Activated naive CD4-positive, alpha-beta T cell treated with Interleukin-2 at 50 U/mL for 16 hours (primary cell): ENCODE measurements at places on chromosomes 5 and 9.

- DNase-seq: no peak
Observed at GRCh38 chr9:93963969-93964368, 8.8 kb upstream of the BARX1 start.

GRCh38 chr5:16095612-16096011 is 84.0 kb downstream of the MARCHF11 start:
- DNase-seq: no peak

- no peak for DNase-seq
Observed at GRCh38 chr5:2262620-2263019, 379.9 kb upstream of the IRX4 start.

DNA sequence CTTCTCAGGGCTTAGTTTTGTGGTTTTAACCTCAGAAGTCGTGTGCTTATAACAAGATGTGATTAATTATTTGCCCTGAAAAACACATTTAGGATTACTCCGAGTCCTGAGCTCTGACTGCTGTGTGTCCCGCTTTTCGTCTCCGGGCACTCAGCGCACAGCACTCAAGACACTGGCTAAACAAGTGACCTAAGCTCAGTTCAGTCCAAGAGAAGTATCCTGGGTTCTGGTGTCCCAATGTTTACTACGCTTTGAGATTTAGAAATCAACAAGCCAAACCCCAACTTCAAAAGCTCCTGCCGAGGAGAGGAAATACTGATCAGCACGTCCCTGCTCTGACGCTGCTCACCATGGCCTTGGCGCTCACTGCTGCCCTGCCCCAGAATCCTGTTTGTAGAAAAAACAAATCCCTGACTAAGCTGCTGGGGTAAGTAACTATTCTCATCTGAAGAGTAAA is 53.2 kb downstream of the IPPK start:
- no peak for DNase-seq

DNA sequence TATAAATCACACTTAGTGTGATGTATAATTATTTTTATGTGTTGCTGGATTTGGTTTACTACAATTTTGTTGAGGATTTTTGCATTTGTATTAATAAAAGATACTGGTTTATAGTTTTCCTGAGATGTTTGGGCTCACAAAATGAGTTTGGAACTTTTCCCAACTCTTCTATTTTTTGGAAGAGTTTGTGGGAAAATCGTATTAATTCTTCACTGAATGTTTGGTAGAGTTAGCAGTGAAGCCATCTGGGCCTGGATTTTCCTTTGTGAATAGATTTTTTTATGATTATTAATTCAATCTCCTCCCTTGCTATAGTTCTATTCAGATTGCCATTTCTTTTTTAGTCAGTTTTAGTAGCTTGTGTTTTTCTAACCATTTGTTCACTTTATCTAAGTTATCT is 201.7 kb upstream of the NFIL3 start:
- no peak for DNase-seq
